SIG-M5 (cell line): ENCODE measurements at places on chromosomes 12 and 14.

DNA sequence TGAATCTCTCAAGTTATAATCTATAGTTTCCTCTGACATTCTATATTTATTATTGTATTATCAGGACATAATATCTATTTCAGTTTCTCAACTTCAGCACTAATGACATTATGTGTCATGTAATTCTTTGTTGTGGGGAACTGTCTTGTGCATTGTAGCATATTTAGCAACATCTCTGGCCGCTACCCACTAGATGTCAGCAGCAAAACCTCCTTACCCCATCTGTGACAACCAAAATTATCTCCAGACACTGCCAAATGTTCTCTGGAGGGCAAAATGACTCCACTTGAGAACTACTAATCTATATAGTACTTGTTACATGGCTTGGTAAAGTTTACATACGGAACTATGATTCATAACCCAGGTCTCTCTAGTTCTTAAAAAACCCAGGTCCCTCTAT, 110.2 kb downstream of the RASSF9 start:
- DNase-seq, result no peak

DNA sequence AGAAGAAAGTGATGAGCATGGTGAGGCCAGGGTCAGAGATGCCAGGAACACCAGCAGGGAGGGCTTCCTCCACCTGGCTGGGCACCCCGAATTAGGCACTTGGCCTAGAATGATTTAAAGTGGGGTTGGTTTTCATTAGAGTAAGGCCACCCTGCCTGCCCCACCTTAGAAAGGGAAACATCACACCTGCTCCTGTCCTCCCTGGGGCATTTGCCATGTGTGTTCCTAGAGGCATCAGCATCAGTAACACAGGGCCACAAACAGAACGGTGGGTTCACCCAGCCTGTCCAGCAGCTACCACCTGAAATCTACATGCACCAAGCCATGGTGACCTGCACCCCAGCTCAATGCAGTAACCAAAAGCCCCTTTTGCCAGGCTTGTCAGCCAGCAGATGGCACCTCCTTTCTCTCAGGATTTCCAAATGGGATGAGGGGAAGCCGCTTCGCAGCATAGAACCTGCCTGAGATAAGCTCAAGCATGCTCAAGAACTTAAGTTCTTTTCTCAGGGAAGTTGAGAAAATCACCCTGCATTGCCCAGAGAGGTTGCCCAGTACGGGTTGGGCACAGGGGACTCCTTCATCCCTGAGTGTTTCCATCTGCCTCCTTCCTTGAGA, 338.8 kb downstream of the DPF3 start:
- no peak for DNase-seq

DNA sequence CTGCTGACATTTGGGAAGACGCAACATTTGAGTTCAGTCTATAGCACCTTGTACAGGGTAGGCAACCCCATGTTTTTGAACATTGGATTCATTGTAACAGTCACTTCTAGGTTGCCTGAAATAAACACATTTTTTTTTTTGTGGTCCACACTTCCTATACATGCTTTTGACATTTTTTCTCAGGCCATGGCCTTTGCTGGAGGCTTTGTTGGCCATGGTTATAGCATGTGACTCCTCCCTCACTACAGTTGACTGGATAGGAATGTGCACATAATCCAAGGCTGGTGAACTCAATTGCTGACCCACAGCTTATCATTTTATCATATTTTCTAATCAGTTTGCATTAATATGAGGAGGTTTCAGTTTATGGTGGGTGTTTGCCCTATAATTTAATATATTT, 60.6 kb downstream of the TMEM117 start:
- no peak for DNase-seq

DNA sequence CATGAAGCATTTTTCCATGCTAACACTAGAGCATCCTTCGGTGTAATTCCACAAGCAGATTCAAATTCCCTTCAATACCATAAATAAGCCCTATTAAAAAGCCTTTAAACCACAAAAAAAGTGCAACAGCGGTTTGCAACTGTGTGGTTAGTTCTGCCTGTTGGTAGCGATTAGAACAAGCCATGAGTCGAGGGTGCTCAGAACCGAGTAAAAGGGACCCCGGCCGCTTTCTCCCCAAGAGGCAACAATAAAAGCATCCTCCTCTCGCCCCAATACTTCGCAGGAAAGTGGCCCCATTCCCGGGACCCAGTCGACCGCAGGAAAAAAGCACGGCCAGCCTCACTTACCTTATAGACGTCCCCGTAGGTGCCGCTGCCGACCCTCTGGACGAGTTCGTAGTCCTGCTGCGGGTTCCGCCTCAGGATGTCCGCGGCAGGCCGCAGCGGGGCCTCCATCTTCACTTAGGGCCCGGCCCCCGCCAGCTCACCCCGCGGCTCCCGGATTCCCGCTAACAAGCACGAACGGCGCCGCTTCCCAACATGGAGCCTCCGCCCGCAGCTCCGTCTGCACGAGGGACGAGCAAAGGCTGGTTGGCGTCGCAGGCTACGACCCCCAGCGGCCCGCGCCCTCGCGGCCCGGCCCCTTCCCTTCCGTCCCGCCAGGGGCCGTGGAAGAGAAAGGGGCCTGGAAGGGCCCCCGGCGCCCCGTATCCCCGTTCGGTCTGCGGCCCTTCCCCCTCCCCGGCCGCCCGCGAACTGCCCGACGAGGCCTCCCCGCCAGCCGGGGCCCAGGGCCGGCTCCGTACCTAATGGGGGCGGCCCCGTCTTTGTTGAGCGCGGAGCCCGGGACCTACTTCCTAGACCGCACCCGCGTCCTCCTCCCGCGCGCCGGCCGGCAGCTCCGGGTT, 521 bp downstream of the MAP4K5 start:
- no peak for DNase-seq

- no peak for DNase-seq
Observed at GRCh38 chr12:62657363-62657632, 190.7 kb downstream of the MON2 start.

DNA sequence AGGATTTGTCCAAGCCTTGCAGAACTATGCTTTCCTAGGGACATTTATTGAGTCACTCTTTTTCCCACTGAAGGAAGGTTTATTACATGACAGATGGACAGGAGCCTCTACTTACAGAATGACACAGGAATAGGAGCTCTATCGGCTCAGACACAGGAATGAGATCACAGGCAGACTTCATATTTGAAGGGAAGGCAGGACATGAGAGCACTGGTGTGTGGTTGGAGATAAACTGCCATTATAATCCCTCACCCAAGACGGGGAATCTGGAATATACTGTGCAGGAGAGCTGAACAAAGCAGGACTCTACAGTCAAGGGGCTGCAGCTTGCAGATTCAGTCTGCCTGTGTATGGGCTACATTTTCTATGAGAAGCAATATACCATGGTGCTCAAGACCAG, 26.8 kb upstream of the IL22 start:
- no peak for DNase-seq

DNA sequence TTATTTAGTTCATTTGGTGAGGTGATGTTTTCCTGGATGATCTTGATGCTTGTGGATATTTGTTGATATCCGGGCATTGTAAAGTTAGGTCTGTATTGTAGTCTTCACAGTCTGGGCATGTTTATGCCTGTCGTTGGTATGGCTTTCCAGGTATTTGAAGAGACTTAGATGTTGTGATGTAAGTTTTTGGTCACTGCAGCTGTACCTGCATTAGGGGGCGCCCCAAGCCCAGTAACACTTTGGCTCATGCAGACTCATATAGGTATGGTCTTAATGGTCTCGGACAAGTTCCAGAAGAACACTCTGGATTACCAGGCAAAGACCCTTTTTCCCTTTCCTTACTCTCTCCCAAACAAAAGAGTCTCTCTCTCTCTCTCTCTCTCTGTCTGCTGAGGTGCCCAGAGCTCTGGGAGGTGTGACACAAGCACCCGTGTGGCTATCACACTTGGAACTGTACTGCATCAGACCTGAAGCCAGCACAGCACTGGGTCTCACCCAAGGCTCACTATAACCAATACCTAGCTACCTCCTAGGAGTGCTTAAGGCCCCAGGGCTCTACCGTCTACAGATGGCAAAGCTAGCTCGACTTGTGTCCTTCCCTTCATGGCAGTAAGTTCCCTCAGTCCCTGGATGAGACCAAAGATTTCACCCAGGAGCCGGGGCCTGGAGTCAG, 425.8 kb upstream of the ATXN7L3B start:
- no peak for DNase-seq

DNA sequence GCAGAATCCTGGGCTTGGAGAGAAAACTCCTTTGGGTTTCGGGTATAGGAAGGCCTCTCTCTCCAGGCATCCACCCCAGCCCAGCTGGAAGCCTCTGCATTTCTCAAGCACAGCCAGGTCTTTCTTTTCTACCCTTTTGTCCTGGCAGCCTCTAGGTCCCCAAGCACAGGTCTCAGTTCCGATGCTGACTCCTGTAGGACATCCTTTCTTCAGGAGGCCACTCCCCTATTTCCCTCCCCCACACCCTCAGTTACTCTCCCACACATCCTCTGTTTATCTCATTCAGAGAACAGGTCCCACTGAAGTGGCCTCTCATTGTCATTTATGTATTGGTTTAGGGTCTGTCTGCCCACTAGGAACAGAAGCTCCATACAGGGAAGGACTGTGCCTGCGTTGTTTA, 352.6 kb downstream of the VRK1 start:
- no peak for DNase-seq

GRCh38 chr12:63814146-63814772, 30.2 kb upstream of the SRGAP1 start:
- no peak for DNase-seq

- no peak for DNase-seq
Observed at GRCh38 chr12:20268771-20269170, 99.6 kb upstream of the PDE3A start.

GRCh38 chr12:238116-238515, 24.2 kb upstream of the SLC6A12 start:
- DNase-seq, result no peak

DNA sequence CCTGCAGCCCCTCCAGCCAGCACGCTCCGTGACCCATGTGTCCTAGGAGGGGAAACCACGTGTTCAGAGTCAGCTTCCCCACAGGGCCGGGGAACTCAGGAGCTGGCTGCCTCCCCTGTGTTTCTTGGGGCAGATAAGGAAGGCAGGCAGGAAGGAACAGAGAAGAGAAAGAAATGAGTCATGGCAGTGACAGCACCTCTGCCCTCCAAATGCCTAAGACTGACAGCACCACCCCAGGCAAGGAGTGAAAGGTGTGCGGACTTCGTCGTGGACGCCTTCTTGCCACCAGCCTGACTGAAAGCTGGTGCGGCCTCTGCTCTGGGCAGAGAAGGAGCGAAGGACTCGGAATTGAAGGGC, 167.0 kb upstream of the FKBP4 start:
- DNase-seq, result no peak

DNA sequence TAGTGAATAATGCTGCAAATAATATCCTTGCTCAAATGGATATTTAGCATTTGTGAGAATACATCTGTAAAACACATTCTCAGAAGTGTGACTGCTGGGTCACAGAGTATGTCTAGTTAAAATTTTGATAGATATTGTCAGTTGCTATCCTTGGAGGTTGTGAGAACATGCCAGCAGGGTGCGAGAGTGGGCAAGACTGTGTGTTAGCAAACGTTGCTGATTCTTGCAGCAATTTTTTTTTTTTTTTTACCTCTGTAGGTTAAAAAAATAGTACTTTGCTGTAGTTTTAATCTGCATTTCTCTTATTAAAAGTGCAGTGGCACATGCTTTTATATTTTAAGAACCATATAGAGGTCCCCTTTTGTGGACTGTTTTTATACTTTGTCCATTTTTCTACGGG, 4.5 kb upstream of the NYNRIN start:
- no peak for DNase-seq

- no peak for DNase-seq
Observed at GRCh38 chr12:45601390-45601789, 128.1 kb upstream of the ARID2 start.

- DNase-seq, result no peak
Observed at GRCh38 chr14:80770114-80770908, 171.2 kb downstream of the CEP128 start.

DNA sequence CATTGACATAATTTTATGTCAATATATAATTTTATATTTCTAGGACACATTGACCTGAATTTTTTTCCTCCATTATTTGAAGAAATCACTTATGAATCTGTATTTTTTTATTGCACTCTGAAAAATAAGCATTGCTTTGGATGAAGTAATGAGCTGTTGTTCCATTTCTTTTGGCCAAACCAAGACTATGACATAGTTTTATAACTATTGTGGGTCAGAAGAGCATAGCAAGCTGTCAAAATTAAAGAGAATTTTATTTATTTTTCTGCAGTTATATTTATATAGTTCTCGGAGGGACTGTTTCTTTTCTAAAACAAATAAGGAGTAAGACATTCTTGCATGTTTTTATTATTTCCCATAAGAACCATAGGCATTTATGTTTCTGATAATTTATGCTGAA, 8.5 kb downstream of the C12orf75 start:
- no peak for DNase-seq

- DNase-seq, result no peak
Observed at GRCh38 chr14:43183916-43184315, 1323.2 kb downstream of the FSCB start.

GRCh38 chr14:93015505-93015904, 92.6 kb downstream of the CHGA start:
- no peak for DNase-seq

DNA sequence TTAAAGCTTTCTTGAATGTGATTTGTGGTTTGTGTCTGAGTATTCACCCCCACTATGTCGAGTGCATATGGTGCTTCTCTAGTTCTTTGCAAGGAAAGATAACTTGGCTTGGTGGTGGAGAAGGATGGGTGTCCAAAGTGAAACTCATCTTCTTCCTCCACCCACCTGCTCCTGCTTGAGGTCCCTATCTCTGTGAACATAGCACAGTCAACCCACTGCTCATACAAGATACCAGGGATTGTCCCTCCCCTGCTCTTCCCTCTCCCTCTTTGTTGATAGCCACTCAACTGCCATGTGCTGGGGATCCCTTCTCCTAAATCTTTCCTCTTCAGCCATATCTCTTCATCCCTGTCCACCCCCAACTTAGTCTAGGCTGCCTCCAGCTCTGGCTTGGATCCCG, 176.5 kb downstream of the ASCL4 start:
- no peak for DNase-seq

DNA sequence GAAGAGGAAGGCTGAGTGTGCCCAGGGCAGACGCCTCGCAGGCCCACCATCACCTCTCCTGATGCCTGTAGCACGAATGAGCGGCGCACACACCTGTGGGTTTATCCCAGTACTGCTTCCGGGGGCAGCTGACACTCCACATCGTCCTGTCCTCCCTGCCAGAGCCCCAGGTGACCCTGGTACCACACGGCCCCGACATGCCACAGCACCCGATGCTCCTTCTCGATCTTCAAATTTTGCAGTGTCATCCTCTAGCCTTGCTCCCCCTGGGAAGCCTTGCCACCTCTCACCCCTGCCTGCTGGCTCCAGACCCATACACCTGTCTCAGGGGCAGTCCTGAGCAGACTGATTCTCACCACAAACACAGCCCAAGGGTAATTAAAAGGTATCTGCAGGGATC, 40.6 kb downstream of the ANO2 start:
- DNase-seq, result no peak
